A673 (cell line): ENCODE measurements at places on chromosomes 7 and 10.

GRCh38 chr10:29687421-29688164 is 52.8 kb upstream of the SVIL start:
- DNase-seq: peak; percentile 45

- DNase-seq: no peak
Measured at GRCh38 chr10:6247041-6247712, 44.4 kb downstream of the PFKFB3 start.

DNA sequence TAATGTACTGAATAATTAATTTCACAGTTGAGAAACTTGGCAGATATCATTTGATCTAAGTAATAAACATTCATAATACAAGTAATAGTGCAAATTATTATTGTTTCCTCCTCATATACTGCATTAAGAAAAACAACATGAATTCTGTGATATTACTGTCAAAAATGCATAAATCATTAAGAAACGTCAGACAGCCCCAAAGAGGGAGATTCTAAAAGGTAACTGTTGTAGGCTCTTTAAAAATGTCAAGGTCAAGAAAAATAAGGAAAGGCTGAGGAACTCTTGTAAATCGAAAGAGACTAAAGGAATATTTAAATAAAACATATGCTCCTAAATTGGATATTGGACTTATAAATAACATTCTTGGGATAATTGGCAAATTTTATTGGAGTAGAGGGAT is 67.9 kb downstream of the CABCOCO1 start:
- DNase-seq: no peak

DNA sequence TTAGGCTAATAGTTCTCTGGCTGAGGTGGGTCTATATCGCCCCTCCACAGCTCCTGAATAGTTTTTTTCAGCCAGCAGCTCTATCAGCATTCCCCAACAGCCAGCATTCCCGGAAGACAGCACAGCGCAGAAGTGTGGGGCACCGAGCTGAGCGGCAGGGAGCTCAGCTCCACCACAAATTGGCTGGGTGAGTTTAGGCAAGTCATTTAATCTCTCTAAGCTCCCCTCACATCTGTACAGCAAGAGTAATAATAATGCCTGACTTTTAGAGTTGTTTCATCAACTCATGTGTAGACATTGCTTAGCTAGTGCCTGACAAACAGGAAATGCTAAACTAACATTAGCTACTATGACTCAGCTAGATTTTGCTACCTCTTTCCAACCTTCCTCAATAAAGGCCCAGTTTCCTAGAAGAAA is 247.9 kb upstream of the PTN start:
- DNase-seq: peak; percentile 46
